ENCODE measurements at places on chromosomes 6 and 20. TPM values are rescaled to one million over a fixed set of nuclear protein-coding genes. Genes with fewer than 3 reads are reported as not detected.

CEP43 gene
- 12.1 TPM for total RNA-seq

TMEM244 gene
- total RNA-seq: not detected

MCHR2 gene
- total RNA-seq: not detected

SYCP2 gene
- total RNA-seq: 0.69 TPM

PTGIS gene
- 0.12 TPM for total RNA-seq

- H3K36me3 ChIP-seq: no peaks in the 10 kb centered on the region
- no peak overlapping the region for H3K4me3 ChIP-seq
- H3K27me3 ChIP-seq: no peaks in the 10 kb centered on the region
- H3K27ac ChIP-seq: no peak overlapping the region
- no peaks in the 10 kb centered on the region for H3K4me1 ChIP-seq
- DNase-seq: no peak
Measured at GRCh38 chr20:11153819-11154218, 480.0 kb upstream of the JAG1 start.

- peaks cover 1% of the 10 kb centered on the region for H3K4me1 ChIP-seq
- no peaks in the 10 kb centered on the region for H3K27me3 ChIP-seq
- no peak overlapping the region for H3K27ac ChIP-seq
- no peak for DNase-seq
- no peak overlapping the region for H3K4me3 ChIP-seq
Measured at GRCh38 chr20:31515775-31516107, 1.5 kb downstream of the HM13 start.

Measured in glutamatergic neuron (in vitro differentiated cells).